ENCODE measurements at places on chromosomes 7 and 10. TPM values are rescaled to one million over a fixed set of nuclear protein-coding genes. Genes with fewer than 3 reads are reported as not detected.

Gene MGMT
- total RNA-seq: 34.5 TPM

DNA sequence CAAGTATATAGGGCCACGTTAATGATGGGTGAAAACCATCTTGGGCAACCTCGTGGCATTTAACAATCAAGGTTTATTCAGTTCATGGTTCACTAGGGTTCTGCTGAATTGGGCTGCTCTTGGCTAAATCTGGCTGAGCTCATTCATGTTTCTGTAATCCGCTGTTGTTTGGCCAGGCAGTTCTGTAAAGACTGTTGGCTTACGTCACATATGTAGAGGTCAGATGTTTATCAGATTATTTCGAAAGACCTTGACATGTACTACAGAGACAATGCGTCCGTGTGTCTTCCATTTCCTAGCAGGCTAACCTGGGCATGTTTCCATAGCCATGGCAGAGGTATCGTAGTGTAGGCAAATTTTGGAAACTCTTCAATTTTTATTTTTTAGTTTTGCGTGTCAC, 190.0 kb upstream of the ZWINT start:
- no peak for ATAC-seq

Gene APBB1IP
- 2.3 TPM for total RNA-seq

GRCh38 chr10:131946321-131946751, 35.4 kb downstream of the BNIP3 start:
- peak; percentile 39 for ATAC-seq

- ATAC-seq: no peak
These were observed 534.3 kb downstream of the PTPRN2 start for GRCh38 chr7:158053183-158053915.

Gene CPED1
- 62.1 TPM for total RNA-seq

DNA sequence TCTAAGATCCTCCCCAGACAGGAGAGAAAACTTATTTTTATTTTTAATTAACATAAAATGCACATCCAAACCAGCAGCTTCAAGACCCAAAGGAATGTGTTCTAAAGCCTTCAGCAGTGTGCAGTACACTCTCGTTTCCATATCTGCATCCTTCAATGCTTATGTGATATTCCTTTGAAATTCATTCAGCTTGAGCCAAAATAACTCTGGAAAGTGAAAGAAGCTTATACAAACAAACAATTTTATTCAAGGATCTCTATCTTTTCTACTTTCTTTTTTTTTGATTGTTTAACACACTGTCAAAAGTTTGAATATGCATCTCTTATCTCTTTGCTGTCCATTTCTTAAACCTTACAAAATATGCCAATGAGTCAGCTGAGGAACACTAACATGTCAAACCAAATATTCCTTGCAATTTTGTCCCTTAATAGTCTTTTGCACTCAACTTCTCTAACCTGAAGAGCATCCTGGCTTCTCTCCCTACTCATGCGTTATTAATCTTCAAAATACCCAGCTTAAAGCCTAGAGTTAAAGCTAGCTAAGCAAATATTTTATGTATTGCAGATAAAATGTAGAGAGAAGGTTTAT, 124.3 kb downstream of the THSD7A start:
- no peak for ATAC-seq

- ATAC-seq: no peak
These were observed 24.6 kb downstream of the RAMP3 start for GRCh38 chr7:45181991-45182855.

Gene CYP2W1
- not detected for total RNA-seq

GRCh38 chr10:73839276-73839966, 28.0 kb upstream of the NDST2 start:
- ATAC-seq: no peak

Gene SYT15B
- total RNA-seq: 4.0 TPM

- no peak for ATAC-seq
These were observed 30.8 kb downstream of the LDB3 start for GRCh38 chr10:86699125-86699524.

GRCh38 chr7:27141923-27142579, 1.4 kb downstream of the HOXA5 start:
- ATAC-seq: no peak

GRCh38 chr7:64431838-64432237, 118.1 kb downstream of the ZNF736 start:
- ATAC-seq: no peak

DNA sequence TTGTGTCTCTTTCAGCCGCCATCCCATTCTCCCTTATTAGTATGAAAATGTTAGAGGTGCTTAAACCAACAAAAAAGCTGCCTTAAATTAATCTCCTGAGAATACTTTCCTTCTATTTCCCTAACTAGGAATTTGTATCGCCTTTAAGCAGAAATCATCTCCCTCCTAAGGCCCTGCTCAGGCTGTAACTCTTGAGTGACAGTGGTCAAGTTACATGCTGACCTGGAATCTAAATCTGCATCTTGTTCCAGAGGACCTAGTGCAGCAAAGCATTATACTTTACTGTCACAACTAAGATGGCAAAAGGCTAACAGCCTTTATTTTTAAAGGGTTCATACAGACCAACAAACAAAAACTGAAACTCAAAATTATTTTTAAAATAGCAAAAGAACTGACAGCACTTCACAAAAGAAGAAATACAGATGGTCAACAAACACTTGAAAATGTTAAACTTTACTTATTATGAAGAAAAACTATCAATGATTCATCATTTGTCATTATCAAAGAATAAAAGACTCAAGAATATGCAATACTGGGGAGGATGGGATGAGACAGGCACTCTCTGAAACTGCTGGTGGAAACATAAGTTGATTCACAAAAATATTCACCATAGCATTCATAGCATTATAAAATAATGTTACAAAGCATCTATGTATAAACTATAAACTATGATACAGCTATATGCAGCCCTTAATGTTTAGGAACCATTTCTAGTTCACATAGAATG, 11.0 kb downstream of the CYREN start:
- no peak for ATAC-seq

All from gastroesophageal sphincter (tissue), 4 donors.